ENCODE measurements at places on chromosomes 6 and 20. TPM values are rescaled to one million over a fixed set of nuclear protein-coding genes. Genes with fewer than 3 reads are reported as not detected.

- H3K4me1 ChIP-seq = no peaks in the 10 kb centered on the region
- no peaks in the 10 kb centered on the region for H3K36me3 ChIP-seq
- H3K27me3 ChIP-seq = no peaks in the 10 kb centered on the region
- no peak for DNase-seq
- no peak overlapping the region for H3K27ac ChIP-seq
Measured at GRCh38 chr6:150517175-150517574, 82.5 kb upstream of the PLEKHG1 start.

GRCh38 chr6:104459543-104459942 is 400.2 kb downstream of the HACE1 start:
- H3K27ac ChIP-seq = no peak overlapping the region
- H3K4me3 ChIP-seq = no peak overlapping the region
- no peak for DNase-seq
- H3K4me1 ChIP-seq = no peaks in the 10 kb centered on the region
- no peaks in the 10 kb centered on the region for H3K36me3 ChIP-seq

DNA sequence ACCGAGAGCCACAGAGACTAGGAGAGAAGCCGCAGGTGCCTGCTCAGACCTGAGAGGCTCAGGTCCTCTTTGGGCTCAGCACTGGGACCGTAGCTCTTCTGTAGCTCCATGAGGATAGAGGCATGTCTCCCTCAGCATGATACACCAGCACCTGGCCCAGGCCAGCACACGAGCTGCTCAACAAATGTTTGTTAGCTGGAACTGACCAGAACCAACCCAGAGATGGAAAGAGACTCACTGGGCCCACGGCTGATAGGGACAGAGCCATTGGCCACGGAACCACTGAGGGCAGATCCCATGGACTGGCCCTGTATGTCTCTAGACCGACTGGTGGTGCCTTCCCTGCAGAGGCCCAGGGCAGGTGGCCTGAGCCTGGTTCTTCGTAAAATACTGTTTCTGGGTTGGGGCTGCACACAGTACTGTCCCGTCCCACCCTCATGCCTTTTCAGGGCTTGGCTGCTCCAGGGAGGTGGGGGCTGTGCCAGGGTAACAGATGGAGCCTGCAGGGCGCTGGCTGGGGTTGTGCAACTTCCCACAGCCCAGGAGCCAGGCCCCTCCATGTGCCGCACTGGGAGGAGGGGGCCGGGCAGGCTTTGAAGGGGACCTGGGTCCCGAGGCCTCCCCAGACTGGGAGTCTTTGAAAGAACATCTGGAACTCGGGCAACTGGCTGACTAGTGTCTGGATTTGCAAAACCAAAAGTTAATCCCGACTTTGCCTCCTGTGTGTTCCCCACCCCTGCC is 5.2 kb downstream of the C20orf204 start:
- peaks cover 86% of the 10 kb centered on the region for H3K27me3 ChIP-seq
- no peak overlapping the region for H3K27ac ChIP-seq
- peak overlapping the region; percentile 63 for H3K4me3 ChIP-seq
- DNase-seq = peak; percentile 30

DNA sequence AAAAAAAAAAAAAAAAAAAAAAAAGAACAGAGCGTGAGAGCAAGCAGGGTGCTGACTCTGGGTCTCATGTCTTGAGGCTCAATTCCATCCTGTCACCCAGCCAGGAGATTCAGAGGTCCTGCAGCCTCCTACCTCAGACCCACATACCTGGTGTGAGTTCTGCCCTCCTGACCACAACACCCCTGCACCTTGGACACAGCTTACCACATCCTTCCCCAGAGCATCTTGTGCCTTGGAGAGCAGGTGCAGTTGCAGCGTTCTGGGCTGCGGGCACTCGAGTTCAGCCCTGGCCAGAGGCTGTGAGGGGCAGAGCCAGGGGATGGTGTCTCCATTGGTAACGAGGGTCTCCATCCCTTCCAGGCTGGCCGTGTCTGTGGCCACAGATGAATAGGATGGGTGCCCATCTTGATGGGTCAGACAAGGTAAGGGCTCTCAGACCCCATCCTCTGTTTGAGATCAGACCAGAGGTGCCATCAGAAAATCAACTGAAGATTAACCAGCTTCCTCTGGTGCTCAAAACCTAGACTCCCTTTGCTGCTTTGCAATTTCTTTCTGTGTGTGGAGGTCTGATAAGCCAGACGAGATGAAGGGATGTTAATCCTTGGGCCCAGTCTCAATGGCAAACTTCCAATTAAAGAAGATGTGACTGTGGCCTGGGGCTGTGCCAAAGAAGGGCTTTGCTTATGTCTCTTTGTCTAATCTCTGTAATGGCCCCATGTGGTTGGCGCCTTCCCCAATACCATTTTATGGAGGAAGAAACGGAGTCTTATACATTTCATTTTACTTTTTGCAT is 14.7 kb upstream of the ZNF831 start:
- no peaks in the 10 kb centered on the region for H3K27me3 ChIP-seq
- no peaks in the 10 kb centered on the region for H3K36me3 ChIP-seq
- no peak for DNase-seq
- H3K4me3 ChIP-seq = no peak overlapping the region

- no peaks in the 10 kb centered on the region for H3K27me3 ChIP-seq
- H3K4me1 ChIP-seq = peaks cover 16% of the 10 kb centered on the region
- H3K4me3 ChIP-seq = no peak overlapping the region
- no peak for DNase-seq
- no peak overlapping the region for H3K27ac ChIP-seq
- no peaks in the 10 kb centered on the region for H3K36me3 ChIP-seq
Measured at GRCh38 chr20:44589537-44589936, 7.2 kb downstream of the PKIG start.

- DNase-seq = no peak
- H3K36me3 ChIP-seq = no peaks in the 10 kb centered on the region
- H3K27me3 ChIP-seq = no peaks in the 10 kb centered on the region
Measured at GRCh38 chr6:45467853-45468252, 90.1 kb upstream of the SUPT3H start.

XPO5 gene
- 28.4 TPM for polyA plus RNA-seq

RBBP9 gene
- 4.8 TPM for polyA plus RNA-seq

GRCh38 chr20:19780261-19780660 is 22.2 kb downstream of the RIN2 start:
- H3K4me3 ChIP-seq = no peak overlapping the region
- H3K36me3 ChIP-seq = no peaks in the 10 kb centered on the region
- no peak for DNase-seq
- H3K4me1 ChIP-seq = peaks cover 11% of the 10 kb centered on the region
- H3K27me3 ChIP-seq = no peaks in the 10 kb centered on the region
- no peak overlapping the region for H3K27ac ChIP-seq

DNA sequence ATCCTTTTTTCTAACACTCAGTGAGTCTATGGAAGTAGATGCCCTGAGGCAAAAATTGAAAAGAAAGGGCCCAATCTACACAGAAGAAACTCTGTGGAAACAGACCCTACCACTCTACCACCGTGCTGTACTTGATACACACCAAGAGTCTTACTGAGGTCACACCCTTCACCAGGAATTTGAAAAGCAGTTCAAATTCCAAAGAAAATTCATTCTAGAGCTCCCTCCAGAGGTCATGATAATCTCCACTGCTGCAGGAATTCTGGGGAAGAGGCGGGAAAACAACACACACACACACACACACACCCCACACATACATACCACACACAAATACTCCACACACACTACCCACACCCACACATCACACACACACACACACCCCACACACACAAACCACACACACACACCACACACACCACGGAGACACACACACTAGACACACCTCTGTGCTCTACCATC is 336.8 kb downstream of the HDGFL1 start:
- no peaks in the 10 kb centered on the region for H3K27me3 ChIP-seq
- peaks cover 27% of the 10 kb centered on the region for H3K4me1 ChIP-seq
- no peaks in the 10 kb centered on the region for H3K36me3 ChIP-seq
- H3K27ac ChIP-seq = no peak overlapping the region

DNA sequence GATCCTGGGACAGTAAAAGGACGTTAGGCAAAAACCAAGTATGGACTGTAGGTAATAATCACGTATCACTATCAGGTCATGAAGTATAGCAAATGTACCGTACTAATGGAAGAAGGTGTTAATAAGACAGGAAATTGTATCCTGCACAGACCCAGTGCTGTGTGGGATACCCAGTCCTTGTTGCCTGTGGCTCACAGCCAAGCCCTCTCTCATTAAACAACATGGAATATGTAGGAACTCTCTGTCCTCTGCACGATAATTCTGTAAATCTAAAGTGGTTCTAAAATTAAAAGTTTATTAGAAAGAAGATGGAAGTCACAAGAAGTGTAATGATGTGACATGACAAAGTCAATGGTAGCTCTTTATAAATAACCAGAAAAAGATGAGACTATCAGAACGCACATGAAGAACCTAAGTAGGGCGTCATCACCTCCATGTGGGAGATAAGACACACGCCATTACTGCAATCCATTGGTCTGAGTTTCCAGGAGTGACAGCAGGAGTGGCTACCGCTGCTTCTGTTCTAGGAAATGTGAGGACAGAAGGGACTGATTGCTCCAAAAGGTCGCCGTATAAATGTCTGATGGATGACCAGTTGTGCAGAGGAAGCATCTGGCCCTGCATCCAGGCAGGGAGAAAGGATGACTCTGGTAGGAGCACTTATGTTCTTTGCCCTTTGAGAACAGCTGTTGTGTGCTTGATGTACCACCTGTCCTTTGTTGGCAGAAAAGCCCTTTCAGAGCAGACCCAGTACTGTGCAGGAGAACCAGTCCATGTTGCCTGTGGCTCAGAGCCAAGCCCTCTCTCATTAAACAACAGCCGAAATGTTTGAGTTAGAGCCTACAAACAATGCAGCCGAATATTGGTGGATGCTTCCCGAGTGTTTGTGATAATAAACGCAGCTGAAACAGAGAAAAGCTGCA is 125.6 kb downstream of the FIG4 start:
- H3K4me1 ChIP-seq = no peaks in the 10 kb centered on the region
- H3K27ac ChIP-seq = no peak overlapping the region
- H3K27me3 ChIP-seq = no peaks in the 10 kb centered on the region
- no peak for DNase-seq
- no peaks in the 10 kb centered on the region for H3K36me3 ChIP-seq
- no peak overlapping the region for H3K4me3 ChIP-seq

- H3K27ac ChIP-seq = no peak overlapping the region
- DNase-seq = no peak
- no peak overlapping the region for H3K4me3 ChIP-seq
- H3K36me3 ChIP-seq = no peaks in the 10 kb centered on the region
- peaks cover 6% of the 10 kb centered on the region for H3K4me1 ChIP-seq
Measured at GRCh38 chr20:22063753-22064152, 358.3 kb downstream of the PAX1 start.

SLC26A8 gene
- polyA plus RNA-seq = 0.89 TPM

GPSM3 gene
- polyA plus RNA-seq = 5.9 TPM

- H3K27ac ChIP-seq = peak overlapping the region; percentile 93
- no peak for DNase-seq
- no peaks in the 10 kb centered on the region for H3K27me3 ChIP-seq
- H3K4me1 ChIP-seq = peaks cover 33% of the 10 kb centered on the region
- no peak overlapping the region for H3K4me3 ChIP-seq
Measured at GRCh38 chr20:49287555-49288249, 9.8 kb upstream of the ZNFX1 start.

GRCh38 chr20:23926944-23927872 is 47.7 kb upstream of the CST5 start:
- no peaks in the 10 kb centered on the region for H3K4me1 ChIP-seq
- H3K36me3 ChIP-seq = no peaks in the 10 kb centered on the region
- DNase-seq = no peak
- no peaks in the 10 kb centered on the region for H3K27me3 ChIP-seq

Data from GM23338 (cell line).